ENCODE measurements at places on chromosomes 4 and X.

DNA sequence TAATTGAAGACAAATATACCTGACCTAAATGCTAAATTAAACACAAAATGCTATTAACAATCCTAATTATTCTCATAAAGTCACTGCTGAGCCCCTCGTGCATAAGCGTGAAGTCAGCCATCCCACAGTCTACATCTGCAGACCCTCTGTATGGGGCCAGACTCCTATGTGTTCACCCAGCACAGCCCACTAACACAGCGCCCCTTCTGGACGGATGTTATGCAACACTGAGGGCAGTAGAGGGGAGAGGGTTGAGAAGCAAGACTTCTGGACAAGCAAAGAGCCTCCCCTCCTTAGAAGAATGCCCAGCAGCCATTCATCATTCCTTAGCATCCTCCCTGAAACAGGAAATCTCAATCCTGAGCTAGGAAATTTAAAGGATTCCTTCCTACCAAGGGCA, 7.9 kb downstream of the TRPC3 start:
- H3K36me3 ChIP-seq, result no peaks in the 10 kb centered on the region
- H3K4me3 ChIP-seq, result no peak overlapping the region
- no peaks in the 10 kb centered on the region for H3K4me1 ChIP-seq
- no peak for DNase-seq
- H3K27me3 ChIP-seq, result no peaks in the 10 kb centered on the region

GRCh38 chr4:139987502-139987850, 166.5 kb downstream of the MAML3 start:
- no peaks in the 10 kb centered on the region for H3K27me3 ChIP-seq
- H3K4me3 ChIP-seq, result no peak overlapping the region
- no peak for DNase-seq
- H3K36me3 ChIP-seq, result no peaks in the 10 kb centered on the region

GRCh38 chr4:78707793-78708192, 68.4 kb upstream of the BMP2K start:
- H3K4me1 ChIP-seq, result no peaks in the 10 kb centered on the region
- H3K36me3 ChIP-seq, result no peaks in the 10 kb centered on the region
- no peak overlapping the region for H3K27ac ChIP-seq
- no peak for DNase-seq
- no peaks in the 10 kb centered on the region for H3K27me3 ChIP-seq

- no peak for DNase-seq
- no peaks in the 10 kb centered on the region for H3K36me3 ChIP-seq
- no peak overlapping the region for H3K4me3 ChIP-seq
Observed at GRCh38 chrX:149433051-149433450, 72.1 kb downstream of the IDS start.

GRCh38 chr4:896216-896615, 35.9 kb downstream of the GAK start:
- H3K4me1 ChIP-seq, result no peaks in the 10 kb centered on the region
- H3K36me3 ChIP-seq, result peaks cover 17% of the 10 kb centered on the region
- no peak for DNase-seq
- H3K27ac ChIP-seq, result no peak overlapping the region

Measured in liver (tissue), 10 donors.